ENCODE measurements at places on chromosomes 4 and X. TPM values are rescaled to one million over a fixed set of nuclear protein-coding genes. Genes with fewer than 3 reads are reported as not detected.

Gene HEPH
- 0.08 TPM for total RNA-seq

Gene F9
- total RNA-seq: 0.08 TPM

DNA sequence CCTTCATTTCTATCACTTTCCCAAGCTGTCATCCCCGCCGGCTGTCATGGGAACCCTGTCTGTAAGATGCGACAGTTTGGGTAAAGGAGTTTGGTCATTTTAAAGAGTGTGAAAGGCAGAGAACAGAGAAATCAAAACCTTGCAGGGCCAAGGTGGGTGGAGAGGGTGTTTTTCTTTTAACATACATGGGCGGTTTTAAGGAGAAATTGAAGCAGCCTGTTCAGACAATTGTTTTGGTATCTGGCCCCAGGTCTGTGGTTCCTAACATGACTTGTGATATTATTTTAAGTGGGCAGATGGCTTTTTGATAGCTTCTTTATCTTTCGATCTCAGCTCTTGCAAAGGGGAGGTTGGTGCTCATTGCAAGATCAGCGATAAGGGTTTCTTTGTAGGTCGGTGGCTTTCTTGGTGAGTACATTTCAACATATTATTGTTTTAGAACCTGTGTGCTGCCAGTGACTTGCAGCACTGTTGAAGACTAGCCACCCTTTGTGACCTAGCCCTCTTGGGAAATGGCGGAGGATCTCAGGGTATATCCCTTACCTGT, 3.7 kb downstream of the PPP1R3F start:
- DNase-seq: no peak

GRCh38 chrX:37077646-37078433, 69.7 kb downstream of the FAM47C start:
- no peak for DNase-seq

DNA sequence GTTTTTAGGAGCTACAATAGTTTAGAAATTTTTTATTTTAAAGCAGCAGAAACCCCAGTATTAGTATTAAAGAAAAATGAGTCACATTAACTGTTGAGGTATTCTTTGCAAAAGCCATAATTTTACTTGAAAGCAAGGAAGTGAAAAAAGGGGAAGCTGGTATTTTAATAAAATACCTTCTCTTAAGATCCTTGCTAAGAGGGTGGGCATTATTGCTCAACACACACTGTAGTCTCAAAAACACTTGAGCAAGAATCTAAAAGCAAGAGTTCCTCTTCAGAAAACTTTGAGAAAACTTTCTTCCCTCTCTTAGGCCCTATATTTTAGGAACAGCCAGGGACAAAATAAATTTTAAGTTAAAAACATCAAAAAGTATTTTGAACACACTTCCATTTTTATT, 259.4 kb upstream of the DIAPH2 start:
- no peak for DNase-seq

Gene IGSF1
- 0.08 TPM for total RNA-seq

DNA sequence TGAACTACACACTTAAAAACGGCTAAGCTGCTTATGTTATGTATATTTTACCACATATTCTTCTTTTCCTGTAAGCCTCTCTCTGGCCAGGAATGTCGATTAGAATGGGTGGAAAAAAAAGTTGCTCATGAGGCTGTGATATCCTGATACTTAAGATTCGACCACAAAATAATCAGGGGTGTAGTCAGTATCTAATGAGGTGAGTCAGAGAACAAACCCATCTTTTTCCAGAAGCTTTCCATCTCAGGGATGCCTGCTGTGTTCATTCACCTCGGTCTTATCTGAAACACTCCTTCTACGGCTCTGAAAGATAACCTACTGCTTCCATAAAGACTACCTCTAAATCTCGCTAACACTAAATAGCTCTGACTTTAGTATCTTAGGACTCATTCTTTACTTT, 142.7 kb upstream of the MAP3K15 start:
- DNase-seq: no peak

GRCh38 chr4:1099684-1100335, 13.6 kb downstream of the RNF212 start:
- DNase-seq: no peak

Gene SPANXA2
- total RNA-seq: not detected

Gene CLCN4
- 2.5 TPM for total RNA-seq

GRCh38 chr4:168759959-168760527, 250.0 kb downstream of the CBR4 start:
- no peak for DNase-seq

Gene LEF1
- total RNA-seq: 0.54 TPM

DNA sequence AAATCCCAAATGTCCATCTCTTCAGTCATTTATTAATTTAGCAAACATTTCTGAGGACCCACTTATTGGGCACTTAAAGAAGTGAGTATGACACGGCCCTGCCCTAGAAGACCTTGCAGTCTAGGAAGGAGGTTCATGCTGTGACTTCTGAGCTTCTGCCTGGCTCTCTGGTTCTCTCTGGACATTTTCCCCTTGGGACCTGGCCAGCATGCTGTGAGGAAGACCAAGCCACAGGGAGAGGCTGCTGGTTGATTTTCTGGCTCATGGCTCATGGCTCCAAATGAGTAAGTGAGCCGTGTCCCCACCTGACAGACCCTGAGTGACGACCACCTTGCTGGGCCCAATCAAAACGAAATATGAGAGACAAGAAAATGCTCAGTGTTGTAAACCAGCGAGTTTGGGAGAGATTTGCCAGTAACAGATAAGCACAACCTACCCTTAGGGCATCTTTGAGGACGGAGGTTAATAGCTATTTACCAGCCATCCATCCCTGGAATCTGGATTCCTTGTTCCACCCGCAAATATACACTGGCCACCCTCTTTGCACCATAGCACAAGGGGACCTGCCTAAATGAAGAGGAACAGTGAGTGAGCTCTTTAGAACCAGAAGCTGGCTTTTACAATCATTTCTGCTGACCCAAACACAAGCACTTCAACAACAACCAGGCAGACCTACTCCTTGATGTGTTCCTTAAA, 876 bp downstream of the MPP1 start:
- DNase-seq: no peak

- peak; percentile 39 for DNase-seq
These were observed 34.2 kb downstream of the IDS start for GRCh38 chrX:149470955-149471354.

Gene MAGEB5
- not detected for total RNA-seq

DNA sequence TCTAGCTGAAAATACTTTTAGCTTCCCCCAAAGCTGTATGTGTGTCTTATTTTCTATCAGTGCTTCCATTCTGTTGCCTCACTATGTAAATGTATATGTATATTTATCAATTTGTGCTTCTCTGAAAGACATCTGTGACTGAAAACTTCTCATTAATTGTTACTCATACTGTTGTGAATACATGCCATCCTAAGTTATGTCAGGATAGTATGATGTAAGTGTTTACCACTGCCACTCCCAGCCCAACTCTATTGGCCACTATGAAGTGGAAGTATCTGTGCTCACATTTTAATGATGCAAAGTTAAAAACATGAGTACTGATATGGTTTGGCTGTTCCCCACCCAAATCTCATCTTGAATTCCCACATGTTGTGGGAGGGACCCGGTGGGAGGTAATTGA, 24.4 kb downstream of the GATB start:
- no peak for DNase-seq

DNA sequence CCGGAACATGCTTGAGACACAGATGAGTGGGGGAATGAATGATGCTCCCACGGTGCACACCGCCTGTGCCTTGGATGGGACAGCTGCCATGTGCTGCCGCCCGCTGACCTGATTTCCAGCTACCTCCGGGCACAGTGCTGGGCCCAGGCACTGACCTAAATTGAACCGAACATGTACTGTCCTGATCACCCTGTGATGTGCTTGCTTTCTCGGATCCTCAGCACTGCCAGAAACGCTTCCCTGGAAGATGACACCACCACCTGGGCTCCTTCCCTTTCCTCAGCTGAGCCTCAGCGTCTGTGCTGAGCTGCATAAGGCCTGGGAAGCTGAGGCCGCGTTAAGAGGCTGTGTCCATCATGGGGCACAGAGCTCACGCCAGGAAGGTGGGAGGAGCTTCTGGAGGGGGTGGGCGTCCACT, 39.3 kb upstream of the MXD4 start:
- DNase-seq: no peak

DNA sequence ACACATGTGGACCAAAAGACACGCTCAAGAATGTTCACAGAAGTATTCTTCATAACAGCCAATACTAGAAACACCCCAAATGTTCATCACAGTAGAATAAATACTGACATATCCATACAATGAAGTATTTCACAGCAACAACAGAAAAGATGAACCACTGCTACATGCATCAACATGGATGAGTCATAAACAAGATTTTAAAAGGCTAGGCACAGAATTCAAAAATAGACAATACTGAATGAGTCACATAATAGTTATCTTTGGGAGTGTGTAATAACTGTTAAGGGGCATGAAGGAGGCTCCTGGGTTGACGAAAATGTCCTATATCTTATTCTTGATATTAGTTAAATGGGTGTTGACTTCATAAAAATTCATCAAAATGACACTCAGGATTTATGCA, 43.5 kb downstream of the CLOCK start:
- DNase-seq: no peak

- no peak for DNase-seq
These were observed 64.0 kb upstream of the CLDN34 start for GRCh38 chrX:9903146-9903545.

Gene GPR173
- 0.13 TPM for total RNA-seq

Gene JCHAIN
- total RNA-seq: 0.36 TPM

DNA sequence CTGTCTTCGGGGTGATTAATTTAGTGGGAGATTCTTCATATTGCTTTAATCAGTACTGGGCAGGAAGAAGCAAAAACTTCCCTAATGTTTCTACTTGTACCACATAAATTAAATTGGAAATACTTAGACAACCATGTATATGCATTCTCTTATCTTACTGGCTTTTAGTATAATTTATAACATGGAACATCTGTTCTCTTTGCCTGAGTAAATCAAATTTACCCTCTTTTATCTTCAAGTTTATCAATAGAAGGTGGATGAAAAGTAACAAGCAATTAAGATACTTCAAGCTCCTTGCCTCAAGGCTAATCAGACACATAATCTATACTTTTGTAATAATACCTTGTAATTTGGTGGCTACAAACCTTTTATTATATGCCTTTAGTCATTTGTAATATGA, 274.4 kb upstream of the ARX start:
- DNase-seq: no peak

- no peak for DNase-seq
These were observed 1401.6 kb downstream of the ADGRL3 start for GRCh38 chr4:62601737-62602136.

DNA sequence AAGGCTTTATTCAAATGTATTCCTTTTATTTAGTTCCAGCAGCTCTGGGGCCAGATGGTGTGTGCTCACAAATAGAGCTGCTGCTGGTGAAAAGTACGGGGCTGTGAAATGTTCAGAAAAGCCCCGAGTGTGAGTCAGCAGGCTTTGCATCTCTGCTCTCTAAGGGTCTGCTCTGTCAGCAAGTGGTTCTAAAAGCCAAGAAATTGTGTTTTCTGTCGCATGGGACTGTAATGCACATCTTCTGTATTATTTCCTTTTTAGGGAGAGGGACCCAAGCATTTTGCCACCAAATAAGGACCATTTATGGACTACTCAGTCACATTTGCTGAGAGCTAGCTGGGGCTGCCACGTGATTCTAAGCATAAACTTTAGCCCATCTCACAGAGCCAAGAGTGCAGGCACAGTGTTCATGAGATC, 82.9 kb upstream of the NHS start:
- no peak for DNase-seq

DNA sequence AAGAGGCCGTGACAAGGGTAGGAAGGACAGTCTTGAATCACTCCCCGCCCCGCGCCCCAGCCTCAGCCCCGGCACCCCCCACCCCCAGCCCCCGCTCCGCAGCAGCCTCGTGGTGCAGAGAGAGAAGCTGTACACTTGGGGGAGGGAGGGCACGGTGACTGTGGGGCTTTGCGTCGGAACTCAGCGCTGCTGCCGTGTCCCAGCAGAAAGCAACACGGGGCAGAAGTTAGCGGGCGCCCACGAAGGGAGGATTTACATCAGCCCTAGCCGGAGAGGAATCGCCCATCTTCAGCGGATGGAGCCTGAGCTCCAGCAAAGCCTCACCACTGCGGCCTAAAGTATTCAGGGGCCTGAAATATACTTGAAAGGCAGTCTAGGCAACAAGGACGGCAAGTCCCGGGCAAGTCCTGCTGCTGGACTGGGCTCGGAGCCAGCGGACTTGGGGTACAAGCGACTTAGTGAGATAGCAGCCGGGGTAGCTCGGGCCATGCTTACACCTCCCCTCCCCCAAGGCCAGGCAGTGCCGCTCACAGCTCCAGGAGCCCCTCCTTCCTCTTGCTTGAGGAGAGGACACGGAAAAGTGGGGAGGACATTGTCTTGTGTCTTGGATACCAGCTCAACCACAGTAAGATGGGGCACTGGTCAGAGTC, 18.5 kb upstream of the OPN1LW start:
- no peak for DNase-seq

GRCh38 chr4:38872620-38873019, 5.0 kb downstream of the FAM114A1 start:
- no peak for DNase-seq

DNA sequence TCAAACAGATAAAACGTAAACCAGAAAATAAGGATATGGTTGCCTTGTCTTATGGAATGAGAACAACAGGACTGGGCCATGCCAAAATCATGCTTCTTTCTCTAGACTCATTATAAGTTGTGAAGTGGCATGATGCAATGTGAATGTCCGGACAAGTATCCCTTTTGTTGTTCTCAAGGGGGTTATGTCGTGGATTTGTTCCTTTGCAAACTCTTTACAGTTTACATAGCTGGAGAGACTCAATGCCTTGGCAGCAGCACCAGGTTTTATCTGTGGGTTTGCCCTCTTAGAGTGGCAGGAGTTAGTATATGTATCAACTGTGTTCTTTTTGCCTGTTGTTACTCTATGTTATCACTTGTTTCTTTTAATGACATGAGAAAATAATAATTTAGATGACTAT, 41.4 kb downstream of the SPRY1 start:
- no peak for DNase-seq

GRCh38 chrX:13581554-13581953, 12.2 kb downstream of the EGFL6 start:
- no peak for DNase-seq

Measured in Panc1 (cell line).